A549 treated with Mapracorat at 1 μM for 4 hours (cell line): ENCODE measurements at places on chromosomes 1 and 21. TPM values are rescaled to one million over a fixed set of nuclear protein-coding genes. Genes with fewer than 3 reads are reported as not detected.

S100A3 gene
- total RNA-seq: 103 to 117 TPM (median 114 TPM) in 5 replicates

SAMD13 gene
- total RNA-seq: 0.52 to 0.81 TPM (median 0.54 TPM) in 5 replicates

AKNAD1 gene
- 0.78 to 2.5 TPM (median 1.2 TPM) in 5 replicates for total RNA-seq

ITLN2 gene
- total RNA-seq: 0.55 to 0.85 TPM (median 0.62 TPM) in 5 replicates

GPR153 gene
- 2.6 to 3.7 TPM (median 3.4 TPM) in 5 replicates for total RNA-seq

LGR6 gene
- total RNA-seq: 0.43 to 0.93 TPM (median 0.71 TPM) in 5 replicates

FLG2 gene
- not detected in 5 replicates for total RNA-seq

ZBTB7B gene
- total RNA-seq: 35.3 to 53.7 TPM (median 47.9 TPM) in 5 replicates

RHD gene
- not detected in 5 replicates for total RNA-seq

CREB3L4 gene
- 8.8 to 11.0 TPM (median 9.3 TPM) in 5 replicates for total RNA-seq

C4BPB gene
- total RNA-seq: 1.4 to 1.9 TPM (median 1.8 TPM) in 5 replicates

ZNF593OS gene
- 0.65 TPM in 1 of 5 replicates, not detected in the others for total RNA-seq

CD1E gene
- not detected in 5 replicates for total RNA-seq

AQP10 gene
- total RNA-seq: not detected in 5 replicates

FCRL6 gene
- not detected in 5 replicates for total RNA-seq

SYTL1 gene
- 0.39 to 1.1 TPM (median 0.60 TPM) in 5 replicates for total RNA-seq

SPATA17 gene
- 1.4 to 3.2 TPM (median 2.4 TPM) in 5 replicates for total RNA-seq

FCGR3A gene
- not detected in 5 replicates for total RNA-seq

LCE1F gene
- total RNA-seq: not detected in 5 replicates

KCNQ4 gene
- 0.20 to 0.34 TPM (median 0.26 TPM) in 5 replicates for total RNA-seq

CELF3 gene
- not detected in 5 replicates for total RNA-seq

HSD3B2 gene
- not detected in 5 replicates for total RNA-seq

PAX7 gene
- 0.57 to 1.1 TPM (median 0.74 TPM) in 5 replicates for total RNA-seq

OR2W3 gene
- not detected in 5 replicates for total RNA-seq

SPAG17 gene
- not detected in 5 replicates for total RNA-seq

ACTL8 gene
- 1.0 to 2.2 TPM (median 1.9 TPM) in 5 replicates for total RNA-seq

OR2AK2 gene
- total RNA-seq: not detected in 5 replicates

CRYAA gene
- not detected in 5 replicates for total RNA-seq

OVAAL gene
- total RNA-seq: 0.10 to 0.18 TPM in 2 of 5 replicates, not detected in the others

PLPPR5 gene
- not detected in 5 replicates for total RNA-seq

CTSE gene
- total RNA-seq: 0.12 TPM in 1 of 5 replicates, not detected in the others

LY9 gene
- total RNA-seq: 0.07 to 0.19 TPM (median 0.14 TPM) in 4 of 5 replicates, not detected in the other

TRPM2 gene
- 5.5 to 10.6 TPM (median 8.1 TPM) in 5 replicates for total RNA-seq

LDLRAD1 gene
- total RNA-seq: not detected in 5 replicates

DESI2 gene
- 26.6 to 32.1 TPM (median 30.1 TPM) in 5 replicates for total RNA-seq

VSIG8 gene
- total RNA-seq: 0.17 TPM in 1 of 5 replicates, not detected in the others

IFNLR1 gene
- total RNA-seq: 0.85 to 1.4 TPM (median 1.1 TPM) in 5 replicates

CYP4A11 gene
- total RNA-seq: not detected in 5 replicates

EFNA1 gene
- 27.7 to 35.5 TPM (median 29.2 TPM) in 5 replicates for total RNA-seq

HLX gene
- total RNA-seq: 3.2 to 4.2 TPM (median 3.6 TPM) in 5 replicates

DYRK3 gene
- 7.9 to 10.8 TPM (median 9.7 TPM) in 5 replicates for total RNA-seq

PKN2 gene
- 10.8 to 16.8 TPM (median 13.1 TPM) in 5 replicates for total RNA-seq

GIPC2 gene
- total RNA-seq: 0.03 to 0.07 TPM in 2 of 5 replicates, not detected in the others

RGS13 gene
- total RNA-seq: not detected in 5 replicates

CCDC181 gene
- 0.08 to 0.25 TPM (median 0.14 TPM) in 3 of 5 replicates, not detected in the others for total RNA-seq

BATF3 gene
- total RNA-seq: 25.3 to 38.1 TPM (median 36.0 TPM) in 5 replicates

HUNK gene
- total RNA-seq: 1.3 to 1.5 TPM (median 1.4 TPM) in 5 replicates

CAMK2N1 gene
- 49.0 to 60.6 TPM (median 55.9 TPM) in 5 replicates for total RNA-seq

IQCC gene
- total RNA-seq: 1.2 to 2.4 TPM (median 1.8 TPM) in 5 replicates
